ENCODE measurements at places on chromosomes 1 and 21.

GRCh38 chr1:21077085-21077484, 99.6 kb downstream of the EIF4G3 start:
- DNase-seq: no peak

DNA sequence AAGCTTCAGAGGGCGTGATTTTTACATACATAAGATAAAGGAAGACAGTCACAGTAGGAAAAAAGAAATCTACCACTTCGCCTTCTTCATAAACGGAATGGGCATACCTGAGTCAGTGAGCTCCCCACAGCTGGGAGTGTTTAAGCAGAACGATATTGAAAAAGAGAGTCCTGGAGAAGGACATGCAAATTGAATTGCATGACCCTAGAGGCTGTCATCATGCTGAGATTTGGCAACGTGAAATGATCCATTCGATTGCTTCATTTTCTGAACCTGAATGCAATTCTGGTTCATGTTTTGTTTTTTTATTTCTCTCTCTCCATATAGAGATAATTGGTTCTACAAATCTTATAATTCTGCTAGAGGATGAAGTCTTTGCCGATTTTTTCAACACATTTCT, 3.7 kb downstream of the RGSL1 start:
- DNase-seq: no peak

DNA sequence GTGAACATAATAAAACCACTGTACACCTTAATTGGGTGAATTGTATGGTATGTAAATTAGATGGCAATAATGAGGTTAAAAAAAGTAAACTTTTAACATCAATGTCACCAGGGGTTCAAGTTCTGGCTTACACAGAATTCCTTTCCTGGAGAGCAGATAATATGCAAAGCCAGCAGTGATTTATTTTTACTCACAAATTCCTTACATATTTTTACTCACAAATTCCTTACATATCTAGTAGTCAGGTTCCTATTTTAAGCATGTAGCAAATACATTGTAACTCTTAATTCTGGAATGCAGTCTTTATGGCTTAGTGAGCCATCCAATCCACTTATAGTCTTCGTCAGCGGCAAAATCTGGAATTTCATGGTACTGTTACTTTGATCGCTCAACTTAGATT, 1.3 kb upstream of the UBE4B start:
- peak; percentile 65 for DNase-seq

- DNase-seq: no peak
These were observed 3.1 kb upstream of the ZNF697 start for GRCh38 chr1:119651133-119651532.

DNA sequence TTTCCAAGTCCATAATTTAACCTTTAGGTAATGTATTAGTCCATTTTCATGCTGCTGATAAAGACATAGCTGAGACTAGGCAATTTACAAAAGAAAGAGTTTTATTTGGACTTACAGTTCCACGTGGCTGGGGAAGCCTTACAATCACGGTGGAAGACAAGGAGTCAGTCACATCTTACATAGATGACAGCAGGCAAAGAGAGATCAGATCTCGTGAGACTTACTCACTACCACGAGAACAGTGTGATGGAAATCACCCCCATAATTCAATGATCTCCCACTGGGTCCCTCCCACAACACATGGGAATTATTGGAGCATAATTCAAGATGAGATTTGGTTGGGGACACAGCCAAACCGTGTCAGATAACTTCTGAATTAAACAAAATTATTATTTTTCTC, 44.0 kb downstream of the CNIH3 start:
- no peak for DNase-seq

DNA sequence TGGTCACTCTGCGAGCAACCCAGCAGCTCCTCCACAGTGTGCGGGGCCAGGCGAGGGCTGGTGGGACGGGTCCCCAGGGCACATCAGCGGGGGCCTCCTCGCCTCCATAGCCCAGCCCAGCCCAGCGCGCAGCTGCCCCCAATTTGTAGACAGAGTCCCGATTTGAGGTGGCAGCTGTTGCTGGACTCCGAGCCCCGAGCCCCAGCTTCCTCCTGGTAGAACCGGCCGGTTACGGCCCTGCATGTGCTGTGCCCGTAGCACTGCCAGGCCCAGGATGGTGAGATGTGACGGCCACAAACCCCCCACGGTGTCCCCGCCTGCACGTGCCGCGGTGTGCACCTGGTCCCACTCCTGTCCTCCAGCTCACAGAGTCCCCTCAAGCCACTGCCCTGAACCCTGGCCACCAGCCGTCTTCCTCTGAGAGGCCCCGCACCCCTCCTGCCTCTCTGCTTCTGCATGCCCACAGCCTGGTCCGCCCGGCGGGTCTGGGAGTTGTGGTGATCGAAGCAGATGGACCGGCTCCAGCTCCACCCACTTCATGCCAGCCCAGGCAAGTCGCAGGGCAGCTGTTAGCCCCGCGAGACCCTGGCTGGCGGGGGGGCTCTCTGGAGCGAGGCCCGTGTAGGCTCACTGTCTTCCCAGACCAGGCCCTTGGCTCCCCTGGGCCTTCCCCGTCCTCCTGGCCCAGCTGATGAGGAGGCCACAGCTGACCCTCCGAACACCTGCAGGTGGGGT, 55.5 kb downstream of the MORN1 start:
- DNase-seq: no peak

GRCh38 chr1:17437260-17437579, 2.3 kb downstream of the RCC2 start:
- no peak for DNase-seq

GRCh38 chr1:39829791-39830533, 41.3 kb upstream of the BMP8B start:
- no peak for DNase-seq

DNA sequence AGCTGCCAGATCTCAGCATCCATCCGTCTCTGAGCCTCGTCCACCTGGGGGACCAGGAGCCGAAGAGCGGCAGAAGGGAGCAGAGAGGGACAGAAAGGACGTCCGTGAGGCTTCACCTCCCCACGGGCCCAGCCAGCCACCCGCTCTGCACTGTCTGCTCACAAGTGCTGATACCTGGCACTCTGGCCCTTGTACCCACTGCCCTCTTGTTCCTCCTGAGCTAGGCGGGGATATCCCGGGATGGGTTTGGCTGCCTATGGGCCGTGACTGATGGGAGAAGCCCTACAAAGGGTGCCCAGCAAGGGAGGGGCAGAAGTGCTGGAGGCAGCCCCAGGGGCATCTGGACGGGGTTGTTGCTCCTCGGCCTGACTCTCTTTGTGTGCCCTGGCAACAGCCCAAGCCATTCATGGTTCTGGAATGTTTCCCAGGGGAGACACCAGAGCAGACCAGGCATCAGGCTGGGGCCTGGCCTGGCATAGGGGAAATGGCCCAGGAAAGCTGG, 57.6 kb downstream of the LDLRAD2 start:
- peak; percentile 88 for DNase-seq

DNA sequence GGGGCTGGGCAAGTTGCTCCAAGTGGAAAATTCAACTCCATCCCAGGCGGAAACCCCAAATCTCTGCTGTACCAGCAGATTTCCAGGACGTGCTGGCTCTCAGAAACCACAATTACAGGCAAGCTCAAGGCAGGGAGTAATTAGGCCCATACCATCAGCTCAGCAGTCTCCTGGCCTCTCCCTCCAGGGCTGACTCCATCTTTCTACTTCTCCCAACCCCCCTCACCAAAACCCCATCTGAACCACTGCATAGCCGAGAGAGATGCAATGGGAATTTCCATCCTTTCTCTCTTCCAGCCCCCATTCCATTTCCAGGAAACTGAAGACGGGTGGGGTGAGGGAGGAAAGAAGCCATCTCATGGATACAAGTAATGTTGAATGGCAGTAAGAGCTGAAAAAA, 41.2 kb downstream of the ARHGEF11 start:
- DNase-seq: no peak

GRCh38 chr1:55347866-55348265, 132.7 kb upstream of the USP24 start:
- DNase-seq: no peak

- DNase-seq: peak; percentile 57
These were observed 59.2 kb downstream of the TBX15 start for GRCh38 chr1:118928739-118929554.

DNA sequence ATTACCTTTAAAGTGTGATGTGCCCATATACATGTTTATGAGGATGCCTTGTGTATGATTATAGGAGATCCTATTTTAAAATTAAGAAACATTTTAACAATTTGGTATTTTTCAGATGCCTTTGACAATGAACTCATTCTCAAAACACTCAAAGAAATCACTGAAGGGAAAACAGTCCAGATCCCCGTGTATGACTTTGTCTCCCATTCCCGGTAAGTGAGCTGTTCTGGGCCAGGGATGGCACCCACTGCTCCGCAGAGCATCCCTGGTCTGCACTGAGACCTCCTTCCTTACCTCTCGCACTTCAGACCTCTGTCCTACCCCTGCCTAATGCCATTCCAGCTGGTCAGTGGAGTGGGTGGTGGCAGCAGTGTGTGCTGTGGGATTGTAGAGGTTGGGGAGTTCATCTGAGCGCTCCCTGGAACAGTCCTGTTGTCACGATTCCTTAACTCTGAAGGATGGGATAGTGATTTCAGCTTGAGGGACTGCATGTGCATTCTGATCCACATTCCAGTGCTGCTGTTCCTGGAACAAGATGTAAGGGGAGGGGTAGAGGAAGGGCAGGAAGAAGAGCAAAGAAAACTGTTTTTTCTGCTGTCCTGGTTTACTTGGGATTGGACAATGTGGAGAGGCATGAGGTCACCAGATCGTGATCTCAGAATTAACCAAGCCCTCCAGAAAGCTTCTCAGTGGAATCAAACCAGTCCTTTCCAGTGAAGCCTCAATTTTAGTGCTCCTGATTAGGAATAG, 63.9 kb downstream of the UCK2 start:
- peak; percentile 78 for DNase-seq

- DNase-seq: no peak
These were observed 33.5 kb downstream of the ODR4 start for GRCh38 chr1:186409091-186409490.

GRCh38 chr21:44548381-44548780, 2.9 kb downstream of the KRTAP10-2 start:
- no peak for DNase-seq

DNA sequence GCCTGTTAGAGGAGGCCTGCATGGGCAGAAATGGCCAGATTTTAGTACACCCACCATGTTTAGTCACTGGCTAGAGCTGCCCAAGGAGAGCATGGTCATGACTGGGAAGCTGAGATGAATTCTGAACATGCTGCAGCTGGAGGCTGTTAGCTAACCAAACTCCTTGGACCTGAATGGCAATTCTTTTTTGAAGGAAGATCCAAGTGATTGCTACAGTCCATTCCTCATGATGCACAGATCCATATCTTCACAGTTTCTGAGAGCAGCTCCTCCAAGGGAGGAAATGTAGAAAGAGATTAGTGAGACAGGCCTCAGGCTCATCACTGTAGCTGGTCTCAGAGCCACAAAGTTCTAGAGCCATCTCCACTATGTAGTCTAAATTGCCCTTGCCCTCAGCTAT, 11.1 kb downstream of the ZFYVE9 start:
- no peak for DNase-seq

DNA sequence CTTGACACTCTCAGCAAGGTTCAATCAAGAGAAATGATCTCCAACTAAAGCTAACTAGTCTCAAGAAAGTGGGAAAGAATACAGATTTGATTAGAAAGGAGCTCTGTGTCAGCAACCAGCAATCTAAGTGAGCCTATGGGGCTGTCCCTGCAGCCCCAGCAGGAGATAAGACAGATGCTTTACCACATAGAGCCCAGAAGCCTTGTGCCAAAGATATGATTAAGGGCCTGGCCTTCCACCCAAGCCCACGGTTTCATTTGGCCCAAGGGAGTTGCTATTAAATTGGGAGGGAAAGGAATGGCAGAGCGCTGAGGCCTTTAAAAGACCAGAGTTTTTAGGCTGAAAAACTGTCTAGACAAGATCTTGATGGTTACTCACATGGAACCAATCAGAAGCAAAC, 74.8 kb downstream of the HLCS start:
- DNase-seq: no peak

DNA sequence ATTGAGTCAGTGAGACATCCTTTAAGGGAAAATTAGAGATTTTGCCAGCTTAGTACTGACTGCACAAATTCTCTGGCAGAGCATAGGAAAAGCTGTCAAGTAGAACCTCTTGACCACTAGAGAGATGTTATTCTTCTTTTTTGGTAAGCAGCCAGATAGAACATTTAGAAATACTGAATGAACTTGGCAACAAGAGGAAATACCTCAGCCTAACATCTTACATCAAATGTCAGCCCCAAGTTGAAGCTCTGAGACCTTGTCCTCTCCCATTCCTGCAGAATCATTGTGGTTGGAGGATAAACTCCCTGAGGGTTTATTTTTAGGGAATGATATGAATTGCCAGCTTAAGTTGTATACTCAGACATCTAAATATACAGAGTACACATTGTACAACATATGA, 53.5 kb downstream of the MIGA1 start:
- peak; percentile 63 for DNase-seq

DNA sequence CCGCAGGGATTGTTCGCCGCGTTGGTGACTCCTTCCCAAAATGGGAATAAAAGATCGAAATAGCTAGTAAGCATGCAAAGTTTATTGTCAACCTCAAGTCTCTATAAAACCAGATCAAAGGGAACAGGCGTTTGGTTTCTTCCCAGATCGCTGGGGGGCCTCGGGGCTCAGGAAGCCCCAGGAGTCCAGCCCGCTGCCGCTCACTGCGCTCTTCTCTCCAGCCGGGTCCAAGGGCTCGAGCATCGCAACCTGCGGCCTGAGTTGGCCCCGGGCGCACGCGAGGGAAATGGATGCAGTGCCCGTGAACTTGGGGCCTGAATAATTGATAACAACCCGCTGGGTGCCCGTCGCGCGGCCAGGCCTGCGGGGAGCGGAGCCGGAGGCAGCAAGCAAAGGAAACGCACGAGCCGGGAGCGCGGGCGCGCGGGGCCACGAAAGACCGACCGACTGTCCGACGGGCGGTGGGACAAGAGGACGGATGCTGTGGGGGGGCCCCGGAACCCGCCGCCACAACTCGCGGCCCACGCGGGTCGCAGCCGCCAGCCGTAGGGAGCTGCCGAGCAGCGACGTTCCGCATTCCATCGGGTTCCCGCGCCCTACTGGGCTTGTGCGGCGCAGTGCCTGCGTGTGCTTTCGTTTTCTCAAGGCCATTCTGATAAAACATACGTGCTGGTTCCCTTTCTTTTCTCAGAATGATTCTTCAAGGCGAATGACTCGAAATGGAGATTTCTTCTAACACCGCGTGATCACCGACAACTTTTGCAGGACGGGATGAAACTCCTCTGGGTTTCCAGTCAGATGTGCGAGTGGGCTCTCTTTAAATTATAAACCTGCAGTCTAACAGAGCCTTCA, 14.0 kb upstream of the ALX3 start:
- DNase-seq: no peak

- DNase-seq: no peak
These were observed 105.1 kb upstream of the USP25 start for GRCh38 chr21:15624646-15625045.

DNA sequence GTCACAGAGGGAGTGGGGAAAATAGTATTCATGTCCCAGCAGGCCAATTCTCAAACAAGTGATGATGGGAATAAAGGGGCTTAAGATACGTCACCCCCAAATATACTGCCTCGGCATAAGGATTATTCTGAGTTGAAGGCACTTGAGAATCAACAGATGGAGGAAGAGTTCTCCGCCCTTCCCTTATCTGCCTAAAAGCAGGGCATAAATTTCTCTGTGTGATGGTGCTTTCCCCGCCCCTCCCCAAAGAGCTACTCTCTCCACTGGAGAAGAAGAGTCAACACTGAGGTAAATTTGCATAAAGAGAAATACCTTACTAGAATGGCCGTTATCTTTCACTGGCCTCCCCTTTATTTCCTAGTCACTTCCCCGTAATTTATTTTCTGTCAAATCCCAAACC, 18.7 kb downstream of the BECN2 start:
- DNase-seq: no peak

- peak; percentile 21 for DNase-seq
These were observed 60.8 kb downstream of the ZNF684 start for GRCh38 chr1:40592107-40592803.

GRCh38 chr1:109777980-109778625, 14.4 kb upstream of the EPS8L3 start:
- no peak for DNase-seq
